CD4-positive, alpha-beta T cell treated with Interleukin-6 for 4 hours (primary cell): ENCODE measurements at places on chromosomes 3 and 15.

- peak; percentile 4 for DNase-seq
These were observed 65.8 kb downstream of the PDE8A start for GRCh38 chr15:85047271-85047948.

DNA sequence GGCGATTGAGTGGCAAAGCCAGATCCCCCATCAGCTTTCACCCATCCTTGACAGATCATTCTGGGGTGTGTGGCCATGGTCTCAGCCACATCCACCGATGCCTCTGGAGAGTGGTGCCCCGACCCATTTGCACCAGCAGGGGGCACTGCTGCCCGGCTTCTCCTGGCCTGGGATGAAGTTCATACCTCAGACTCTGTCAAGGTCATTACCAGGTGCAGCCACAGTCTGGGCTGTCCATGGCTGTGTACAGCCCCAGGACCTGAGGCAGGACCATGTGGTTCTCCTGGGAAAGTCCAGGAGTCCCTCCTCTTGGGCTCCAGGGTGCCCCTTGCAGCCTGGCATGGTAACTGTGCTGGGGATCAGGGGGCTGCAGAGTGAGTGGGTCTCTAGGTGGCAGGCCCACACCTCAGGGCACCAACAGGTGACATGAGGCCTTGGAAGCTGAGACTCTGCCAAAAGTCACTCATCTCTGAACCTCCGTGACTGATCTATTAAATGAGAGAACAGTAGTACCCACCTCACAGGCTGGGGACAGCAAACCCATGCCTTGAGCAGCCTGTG is 67.2 kb downstream of the CACNA2D2 start:
- peak; percentile 76 for DNase-seq

DNA sequence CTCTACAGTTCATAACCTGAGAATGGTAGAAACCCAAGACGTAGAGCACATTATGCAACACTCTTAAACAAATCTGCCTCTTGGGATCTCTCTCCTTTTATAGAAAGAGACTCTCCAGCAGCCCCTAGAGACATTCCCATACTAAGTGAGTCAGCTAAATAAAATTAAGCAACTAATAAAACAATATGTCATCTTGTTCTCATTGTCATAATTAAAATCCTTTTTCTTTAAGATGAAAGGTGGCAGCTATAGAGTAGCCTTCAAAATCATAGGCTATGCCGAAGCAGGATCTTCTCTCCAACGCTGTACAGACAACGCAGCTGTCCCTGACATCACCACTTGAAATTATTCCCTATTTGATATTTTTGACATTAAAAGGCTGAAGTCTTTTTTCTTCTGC is 790.0 kb downstream of the FHIT start:
- DNase-seq, result no peak

DNA sequence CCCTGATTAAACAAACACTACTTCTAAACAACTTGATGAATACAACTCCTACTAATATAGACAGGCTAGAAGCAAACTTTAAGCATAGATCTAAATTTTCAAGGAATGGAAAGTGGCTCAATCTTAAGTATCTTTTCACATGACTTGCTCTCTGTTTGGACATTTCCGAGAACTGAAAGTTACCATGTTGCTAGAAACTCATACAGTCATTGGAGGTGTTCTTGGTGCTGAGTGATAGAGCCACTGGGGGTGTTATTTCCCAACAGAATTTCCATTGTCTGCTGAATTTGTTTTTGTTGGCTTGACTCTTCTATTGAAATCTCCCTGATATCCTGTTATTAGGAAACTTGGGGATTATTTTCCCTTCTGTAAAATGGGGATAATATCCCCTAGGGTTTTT is 264.5 kb upstream of the RASGRP1 start:
- no peak for DNase-seq

DNA sequence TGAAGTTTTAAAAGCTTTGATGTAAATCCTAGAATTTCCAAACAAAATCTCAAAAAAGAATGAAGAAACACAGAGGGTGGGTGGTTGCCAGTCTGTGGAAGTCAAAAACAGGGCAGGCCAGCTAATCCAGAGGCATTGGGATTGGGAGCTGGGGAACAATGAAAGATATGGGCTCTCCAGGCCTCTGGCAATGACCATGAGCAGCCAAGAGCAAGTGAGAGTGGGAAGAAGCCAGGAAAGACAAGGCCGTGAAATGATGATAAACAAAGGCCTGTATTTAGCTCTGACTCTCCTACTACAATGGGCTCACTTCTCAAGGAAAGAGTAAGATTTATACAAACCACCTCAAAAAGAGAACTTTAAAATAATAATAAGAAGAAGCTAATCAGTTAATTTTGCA is 248.5 kb downstream of the ZMAT3 start:
- no peak for DNase-seq

- no peak for DNase-seq
These were observed 373.8 kb upstream of the PROK2 start for GRCh38 chr3:72158639-72159326.

DNA sequence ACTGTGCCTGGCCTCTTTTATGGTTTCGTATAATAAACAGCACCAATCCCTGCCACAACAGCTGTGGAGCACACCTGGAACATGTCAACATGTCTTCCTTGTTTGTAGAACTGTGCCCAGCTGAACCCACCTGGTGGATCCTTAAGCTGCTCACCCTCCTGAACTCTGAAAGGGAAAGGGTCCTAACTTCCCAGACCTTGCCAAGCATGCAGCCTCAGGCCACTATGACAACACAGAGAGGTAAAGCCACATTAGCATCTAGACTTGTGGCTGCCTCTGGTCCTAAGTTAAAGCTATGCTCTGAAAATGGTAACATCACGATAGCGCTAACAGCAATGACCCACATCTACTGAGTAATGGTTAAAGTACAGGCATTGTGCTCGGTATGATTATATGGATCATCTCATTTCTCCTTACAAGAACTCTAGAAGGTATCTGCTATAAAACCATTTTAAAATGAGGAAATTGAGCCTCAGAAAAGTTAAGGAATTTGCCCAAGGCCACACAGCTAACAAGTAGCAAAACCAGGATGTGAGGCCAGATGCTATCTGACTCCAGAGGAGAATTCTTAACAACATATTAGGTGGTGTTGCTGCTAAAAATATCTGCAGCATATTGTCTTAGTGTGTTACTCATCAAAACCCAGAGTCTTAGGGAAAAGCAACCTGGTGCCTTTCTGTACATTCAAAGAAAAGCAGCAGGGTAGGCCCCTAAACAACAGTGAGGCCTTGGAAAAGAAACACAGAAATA is 23.1 kb upstream of the HERC1 start:
- no peak for DNase-seq

- DNase-seq, result no peak
These were observed 266.4 kb upstream of the CDIN1 start for GRCh38 chr15:36313021-36313420.

DNA sequence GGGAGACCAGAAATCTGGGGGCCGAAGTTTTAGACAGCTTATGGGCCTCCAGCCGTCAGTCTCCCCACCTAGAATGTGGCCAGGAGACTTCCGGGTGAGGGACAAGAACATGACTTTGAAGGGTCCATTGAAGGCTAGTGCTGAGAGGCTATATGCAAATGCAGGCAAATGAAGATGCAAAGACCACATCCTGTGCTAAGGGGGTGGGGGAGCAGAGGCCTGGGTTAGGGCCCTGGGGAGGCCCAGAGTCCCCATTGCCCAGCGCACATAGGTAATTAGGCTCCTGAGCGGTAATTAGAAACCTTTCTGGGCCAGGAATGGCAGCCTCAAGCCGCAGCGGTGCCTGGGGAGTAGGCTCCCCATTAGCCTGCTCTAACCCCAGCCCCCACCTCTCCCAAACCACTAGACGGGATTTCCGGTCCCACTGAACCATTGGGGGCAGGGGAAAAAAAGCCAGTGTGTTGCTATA is 6.8 kb downstream of the CSK start:
- peak; percentile 71 for DNase-seq

- no peak for DNase-seq
These were observed 97.9 kb upstream of the MEX3B start for GRCh38 chr15:82143390-82144385.

- no peak for DNase-seq
These were observed 499.9 kb upstream of the LMCD1 start for GRCh38 chr3:8001712-8002111.

DNA sequence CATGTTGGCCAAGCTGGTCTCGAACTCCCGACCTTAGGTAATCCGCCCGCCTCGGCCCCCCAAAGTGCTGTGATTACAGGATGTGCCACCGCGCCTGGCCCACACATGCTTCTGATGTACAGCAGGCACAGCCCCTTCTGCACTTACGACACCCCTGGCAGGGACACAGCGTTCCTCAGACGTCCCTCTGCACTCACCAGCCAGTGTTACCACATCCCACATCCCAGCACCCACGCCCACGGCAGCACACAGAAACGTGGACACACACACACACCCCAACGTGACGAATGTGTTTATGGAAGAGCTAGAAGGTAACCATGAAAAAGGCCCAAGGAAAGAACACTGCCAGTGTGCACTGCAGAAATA is 576 bp upstream of the RPAP1 start:
- DNase-seq, result no peak

- no peak for DNase-seq
These were observed 1.9 kb downstream of the BCL2A1 start for GRCh38 chr15:79969146-79969545.

- DNase-seq, result no peak
These were observed 230.0 kb upstream of the TBC1D5 start for GRCh38 chr3:17972476-17972875.

- no peak for DNase-seq
These were observed 13.0 kb upstream of the MYO5C start for GRCh38 chr15:52308446-52309153.

GRCh38 chr3:157174290-157174648 is 14.3 kb upstream of the CCNL1 start:
- DNase-seq, result peak; percentile 25

- DNase-seq, result no peak
These were observed 210.8 kb upstream of the ARHGEF26 start for GRCh38 chr3:153910387-153910786.

GRCh38 chr3:85455561-85456200 is 496.9 kb downstream of the CADM2 start:
- no peak for DNase-seq

GRCh38 chr3:47342151-47342550 is 38.7 kb upstream of the PTPN23 start:
- no peak for DNase-seq

- DNase-seq, result no peak
These were observed 613.4 kb downstream of the FOXP1 start for GRCh38 chr3:70970171-70970570.

DNA sequence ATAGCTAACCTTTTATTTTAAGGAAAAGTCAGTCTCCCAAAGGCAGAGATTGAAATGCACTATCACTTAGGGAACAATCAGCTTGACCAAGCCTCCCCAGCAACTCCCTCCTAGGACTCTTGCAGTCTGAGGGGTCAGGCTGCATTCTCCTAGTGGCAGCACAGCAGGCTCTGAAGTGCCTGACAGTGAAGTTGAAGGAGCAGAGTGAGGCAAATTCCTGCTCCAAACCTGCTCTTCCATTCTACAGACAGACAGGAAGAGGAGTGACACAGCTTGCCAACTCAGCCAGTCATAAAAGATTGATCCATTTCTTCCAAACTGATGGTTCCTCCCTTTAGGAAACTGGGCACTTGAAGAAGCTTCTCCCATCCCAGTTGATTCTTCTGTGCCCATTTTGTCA is 43.9 kb upstream of the SMAD3 start:
- DNase-seq, result no peak

DNA sequence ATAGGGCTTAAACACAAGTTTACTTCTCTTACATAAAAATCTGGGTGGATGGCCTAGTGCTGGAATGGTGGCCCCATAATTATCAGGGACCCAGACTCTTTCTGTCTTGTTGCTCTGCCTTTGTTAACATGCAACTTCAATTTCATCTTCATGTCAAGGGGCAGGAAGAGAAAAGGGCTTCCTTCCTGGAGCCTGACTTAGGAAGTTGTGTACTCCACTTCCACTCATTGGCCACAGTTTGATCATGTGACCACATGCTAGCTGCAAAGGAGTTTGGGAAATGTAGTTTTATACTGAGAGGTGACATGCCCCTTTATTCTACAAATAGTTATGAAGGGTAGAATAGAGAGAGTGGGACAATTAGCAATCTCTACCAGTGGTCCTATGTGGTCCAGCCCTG is 39.3 kb downstream of the RHCG start:
- DNase-seq, result no peak

- DNase-seq, result no peak
These were observed 111.0 kb downstream of the ADAMTS17 start for GRCh38 chr15:100230784-100231183.

DNA sequence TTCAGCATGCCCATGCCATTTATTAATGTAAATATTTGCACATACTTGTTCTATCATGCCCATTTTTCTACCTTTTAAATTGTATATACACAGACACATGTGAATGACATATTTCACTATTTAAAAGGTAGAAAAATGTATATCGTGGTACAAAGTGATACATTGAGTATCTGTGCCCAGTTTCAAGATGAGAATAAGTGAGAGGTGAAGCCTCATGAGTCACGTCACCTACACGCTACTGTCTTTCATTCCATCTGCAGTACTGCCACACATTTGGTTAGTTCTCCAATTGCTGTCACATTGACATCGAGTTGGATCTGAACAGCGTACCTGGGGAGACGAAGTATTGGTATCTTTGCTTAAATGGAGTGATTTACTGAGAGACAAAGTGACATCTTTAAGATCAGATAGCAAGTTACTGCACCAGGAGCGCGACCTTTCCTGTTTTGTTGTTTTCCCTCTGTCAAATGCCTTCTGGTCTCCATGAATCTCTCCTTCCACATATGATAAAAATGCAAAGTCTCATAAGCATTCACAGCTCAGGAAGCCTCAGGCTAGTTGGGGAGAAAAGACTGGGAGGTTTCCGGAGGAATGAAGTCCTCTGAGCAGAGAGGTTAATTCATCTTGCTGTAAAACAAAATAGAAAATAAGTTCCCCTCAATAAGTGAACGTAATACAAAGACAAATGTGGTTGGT is 12.0 kb downstream of the GREM1 start:
- DNase-seq, result no peak

- DNase-seq, result no peak
These were observed 28.5 kb downstream of the ST3GAL6 start for GRCh38 chr3:98791341-98792325.

GRCh38 chr15:41565702-41566101 is 6.7 kb downstream of the TYRO3 start:
- no peak for DNase-seq

- no peak for DNase-seq
These were observed 182.4 kb downstream of the CBLB start for GRCh38 chr3:105686278-105686897.
